ENCODE measurements at places on chromosomes 5 and 9. TPM values are rescaled to one million over a fixed set of nuclear protein-coding genes. Genes with fewer than 3 reads are reported as not detected.

GRCh38 chr5:126732716-126733115, 44.2 kb upstream of the LMNB1 start:
- no peak for DNase-seq

GRCh38 chr5:129629575-129629974, 118.3 kb upstream of the MINAR2 start:
- DNase-seq, result no peak

- peak; percentile 65 for DNase-seq
These were observed 17.9 kb upstream of the GFPT2 start for GRCh38 chr5:180370861-180371641.

- no peak for DNase-seq
These were observed 662 bp downstream of the SUSD3 start for GRCh38 chr9:93059011-93059714.

DNA sequence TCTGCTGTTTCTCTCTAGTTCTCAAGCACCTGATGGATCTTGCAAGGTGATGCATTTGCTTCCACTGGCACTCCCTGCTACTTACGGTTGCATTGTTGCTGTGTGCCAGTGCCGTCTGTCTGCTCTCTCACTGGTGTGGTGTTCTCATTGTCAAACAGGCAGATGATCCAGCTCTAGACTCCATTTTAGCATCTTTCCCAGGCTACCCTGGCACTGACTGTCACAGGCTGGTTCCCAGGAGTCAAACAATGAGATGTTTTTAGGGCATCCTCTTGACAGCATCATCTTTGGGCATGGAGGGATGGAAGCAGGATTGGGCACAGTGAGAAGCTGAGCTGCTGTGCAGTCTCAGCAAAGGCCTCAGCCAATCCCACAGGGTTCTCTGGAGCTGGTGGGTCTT, 12.9 kb downstream of the MTRR start:
- DNase-seq, result no peak

Gene PCDHB4
- total RNA-seq, result 1.7 TPM
